ENCODE measurements at places on chromosomes 2 and 18.

DNA sequence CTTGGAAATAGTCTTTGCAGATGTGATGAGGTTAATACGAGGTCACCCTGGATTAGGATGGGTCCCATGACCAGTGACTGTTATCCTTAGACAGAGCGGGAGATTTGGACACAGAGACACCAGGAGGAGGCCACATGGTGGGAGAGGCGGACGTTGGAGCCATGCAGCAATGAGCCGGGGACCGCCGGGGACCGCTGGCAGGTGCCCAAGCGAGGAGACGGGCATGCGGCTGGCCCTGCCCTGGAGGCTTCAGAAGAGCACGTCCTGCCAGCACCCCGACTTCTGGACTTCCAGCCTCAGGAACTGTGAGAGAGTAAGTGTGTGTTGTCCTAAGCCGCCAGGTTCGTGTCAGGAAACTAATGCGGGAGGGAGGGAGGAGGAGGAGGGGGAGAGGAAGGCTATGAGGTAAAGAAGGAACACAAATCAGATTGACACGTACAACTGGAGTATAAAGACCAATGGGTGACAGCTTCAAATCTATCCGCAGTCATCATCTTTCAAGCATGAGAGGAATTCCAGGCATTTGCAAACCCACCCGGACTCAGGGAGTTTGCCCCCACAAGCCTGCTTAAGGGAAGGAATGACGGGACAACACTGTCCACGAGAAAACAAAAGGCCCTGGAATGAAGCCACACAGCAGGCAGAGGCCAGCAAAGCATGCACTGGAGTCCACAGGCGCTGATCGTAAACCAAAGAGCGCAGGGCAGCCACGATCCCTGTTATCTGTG is 11.6 kb upstream of the BOK start:
- no peak for DNase-seq

- no peak for DNase-seq
These were observed 4.2 kb upstream of the PROC start for GRCh38 chr2:127413782-127414637.

GRCh38 chr2:134253804-134254203 is at the start of gene MGAT5:
Gene MGAT5 (plus strand): TSS chr2:134254072. CDS start chr2:134254404, 332 bp downstream.
- DNase-seq, result no peak

- no peak for DNase-seq
These were observed 20.9 kb downstream of the SLC39A10 start for GRCh38 chr2:195677884-195678283.

DNA sequence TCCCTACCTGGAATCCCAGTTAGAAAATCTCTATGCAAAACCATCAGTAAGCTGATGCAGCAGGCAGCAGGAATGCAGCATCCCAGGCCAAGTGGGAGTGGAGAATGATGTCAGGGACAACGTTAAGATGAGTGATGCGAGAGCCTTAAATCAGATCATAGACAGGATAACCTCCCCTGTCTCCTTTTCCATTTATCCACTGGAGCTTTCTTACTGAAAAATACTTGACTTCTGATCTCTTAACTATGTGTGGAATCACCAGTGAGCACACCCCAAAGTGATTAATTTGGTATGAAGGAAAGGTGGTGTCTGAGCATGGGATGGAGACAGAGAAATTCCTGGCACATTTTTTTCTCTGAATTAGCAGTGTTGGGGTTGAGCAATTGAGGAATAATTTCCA is 98.0 kb downstream of the RND3 start:
- DNase-seq, result no peak

GRCh38 chr2:231810905-231811304 is 24.7 kb downstream of the COPS7B start:
- DNase-seq, result no peak

DNA sequence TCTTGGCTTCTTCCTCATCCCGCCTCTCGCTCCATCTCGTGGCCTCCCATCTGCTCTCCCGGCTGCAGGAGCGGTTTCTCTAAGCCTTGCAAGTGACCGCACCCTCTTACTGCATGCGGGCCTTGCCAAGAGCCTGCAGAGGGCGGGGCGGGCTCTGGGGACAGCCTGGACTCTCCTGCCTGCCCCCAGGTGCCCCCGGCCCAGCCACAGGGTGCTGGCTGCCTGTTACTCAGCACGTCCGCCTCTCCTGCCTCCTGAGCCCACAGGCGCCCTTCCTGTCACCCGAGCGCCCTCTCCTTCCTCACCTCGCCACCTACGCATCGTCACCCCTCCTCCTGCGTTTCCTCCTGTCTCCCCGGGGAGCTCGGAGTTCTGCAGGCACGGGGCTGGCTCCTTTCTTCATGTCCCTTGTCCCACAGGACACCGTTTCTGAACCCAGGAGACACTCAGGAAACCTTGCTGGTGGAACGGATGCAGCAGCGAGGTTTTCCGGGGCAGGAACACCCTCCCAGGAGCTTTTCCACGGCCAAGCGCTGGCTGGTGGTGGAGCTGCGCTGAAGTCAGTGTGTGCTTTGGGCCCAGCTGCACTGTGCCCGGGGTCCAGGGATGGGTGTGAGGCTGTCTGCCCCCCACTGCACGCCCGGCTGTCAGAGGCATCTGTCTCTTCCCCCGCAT is 28.5 kb downstream of the HPCAL1 start:
- DNase-seq, result peak; percentile 62

All from D721Med (cell line).